ENCODE measurements at places on chromosomes 7 and 10.
A peak's percentile ranks its signal among the peaks of the same experiment; 100 is the strongest.

DNA sequence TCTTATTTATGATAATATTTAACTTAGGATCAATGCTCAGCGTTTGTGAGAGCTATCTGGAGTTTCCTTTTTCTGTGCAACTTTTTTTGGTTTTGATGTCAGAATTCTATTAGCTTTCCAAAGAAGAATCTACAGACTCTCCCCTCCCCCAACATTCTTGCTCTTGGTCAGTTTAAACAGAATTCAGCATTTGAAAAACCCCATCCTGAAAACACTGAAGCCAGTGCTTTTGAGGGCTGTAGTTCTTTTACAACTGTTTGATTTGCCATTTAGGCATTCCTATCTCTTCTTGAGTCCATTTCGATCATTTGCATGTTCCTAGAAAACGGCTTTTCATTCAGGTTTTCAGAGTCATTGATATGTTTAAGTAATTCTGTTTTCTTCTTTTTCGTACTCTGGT is 15.6 kb upstream of the CXCL12 start:
- no peak for DNase-seq

- DNase-seq = no peak
Measured at GRCh38 chr7:128725531-128725930, 13.6 kb upstream of the CALU start.

- no peak for DNase-seq
Measured at GRCh38 chr7:32881074-32881982, 10.2 kb downstream of the KBTBD2 start.

DNA sequence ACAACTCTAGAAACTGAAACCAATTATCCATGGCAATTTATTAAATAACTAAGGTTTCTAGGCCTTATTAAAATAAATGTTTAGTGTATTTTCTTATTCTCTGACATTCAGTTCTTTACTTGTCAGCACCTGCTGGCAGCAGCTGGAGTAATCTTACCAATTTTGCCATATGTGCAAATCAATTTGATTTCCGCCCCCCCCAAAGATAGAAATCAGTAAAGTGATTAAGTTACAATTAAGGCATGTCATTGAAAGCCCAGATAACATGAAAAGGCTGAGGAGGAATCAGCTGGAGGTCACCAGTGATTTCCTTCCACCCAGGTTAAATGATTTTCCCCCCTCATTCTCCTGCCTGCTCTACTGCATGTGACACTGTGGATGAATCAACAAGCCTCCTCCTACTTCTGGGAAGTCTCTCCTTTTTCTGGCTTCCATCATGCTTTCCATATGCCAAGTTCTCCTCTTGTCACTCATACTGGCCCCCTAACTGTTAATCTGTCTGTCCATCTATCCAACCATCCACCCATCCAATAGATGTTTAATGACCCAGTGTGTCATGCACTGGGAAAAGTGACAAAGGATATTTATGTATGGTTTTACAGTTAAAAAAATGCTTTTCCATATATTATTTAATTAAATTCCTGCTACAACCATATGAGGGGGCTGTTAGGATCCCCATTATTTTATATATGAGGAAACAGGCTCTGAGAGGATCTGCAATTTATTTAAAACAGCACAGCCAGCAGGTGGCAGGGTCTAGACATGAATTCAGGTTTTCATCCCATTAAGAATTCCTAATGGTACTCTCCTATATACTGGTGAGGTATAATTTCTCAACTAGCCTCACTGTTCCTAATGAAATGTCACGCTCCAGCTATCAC is 116.5 kb downstream of the ATXN7L1 start:
- DNase-seq = peak; percentile 63

DNA sequence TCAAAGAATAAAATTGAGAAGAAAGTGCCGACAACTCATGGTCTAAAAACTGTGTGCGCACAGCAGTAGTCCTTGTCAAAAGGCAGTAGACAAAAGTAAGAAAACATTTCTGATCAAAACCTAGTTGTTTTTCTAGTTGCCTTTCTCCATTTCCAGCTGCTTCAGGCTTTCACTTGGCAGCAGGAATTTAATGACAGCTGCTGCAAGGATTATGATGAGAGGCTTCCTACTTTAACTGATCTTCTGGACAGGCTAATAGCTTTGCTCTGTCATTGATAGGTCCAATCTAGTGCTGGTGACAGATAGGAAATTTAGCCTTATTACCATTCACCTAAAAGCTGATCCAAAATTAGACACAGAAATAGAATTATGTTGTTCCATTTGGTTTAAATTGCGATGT is 110.7 kb upstream of the SEMA3C start:
- DNase-seq = no peak

DNA sequence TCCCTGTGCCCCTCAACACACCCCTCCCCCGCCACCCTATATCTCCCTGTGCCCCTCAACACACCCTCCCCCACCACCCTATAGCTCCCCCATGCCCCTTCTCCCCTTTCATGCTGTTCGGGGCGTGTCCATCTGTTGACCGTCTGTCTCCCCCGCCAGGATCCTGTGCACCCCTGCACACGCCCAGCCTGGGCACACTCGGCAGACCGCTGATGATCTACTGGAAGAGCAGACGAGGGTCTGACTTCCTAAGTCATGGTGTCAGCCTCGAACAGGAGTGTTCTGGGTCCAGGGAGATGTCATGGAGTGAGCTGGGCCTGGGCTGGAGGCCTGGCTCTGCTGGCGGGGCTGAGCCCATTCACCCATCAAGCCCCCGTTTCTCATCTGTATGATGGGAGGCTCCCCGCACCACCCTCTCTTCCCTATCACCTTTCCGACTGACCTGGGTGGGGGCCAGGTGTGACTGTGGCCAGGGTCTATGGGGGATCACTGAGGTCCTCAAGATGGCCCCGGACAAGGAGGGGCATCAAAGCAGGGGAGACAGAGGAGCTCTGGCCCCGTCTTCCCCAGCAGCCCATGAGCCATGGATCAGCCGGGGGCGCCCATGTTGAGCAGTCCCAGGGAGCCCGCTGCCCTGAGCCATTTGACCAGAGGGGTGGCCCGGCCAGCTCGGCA is 48.3 kb downstream of the PDGFA start:
- no peak for DNase-seq

DNA sequence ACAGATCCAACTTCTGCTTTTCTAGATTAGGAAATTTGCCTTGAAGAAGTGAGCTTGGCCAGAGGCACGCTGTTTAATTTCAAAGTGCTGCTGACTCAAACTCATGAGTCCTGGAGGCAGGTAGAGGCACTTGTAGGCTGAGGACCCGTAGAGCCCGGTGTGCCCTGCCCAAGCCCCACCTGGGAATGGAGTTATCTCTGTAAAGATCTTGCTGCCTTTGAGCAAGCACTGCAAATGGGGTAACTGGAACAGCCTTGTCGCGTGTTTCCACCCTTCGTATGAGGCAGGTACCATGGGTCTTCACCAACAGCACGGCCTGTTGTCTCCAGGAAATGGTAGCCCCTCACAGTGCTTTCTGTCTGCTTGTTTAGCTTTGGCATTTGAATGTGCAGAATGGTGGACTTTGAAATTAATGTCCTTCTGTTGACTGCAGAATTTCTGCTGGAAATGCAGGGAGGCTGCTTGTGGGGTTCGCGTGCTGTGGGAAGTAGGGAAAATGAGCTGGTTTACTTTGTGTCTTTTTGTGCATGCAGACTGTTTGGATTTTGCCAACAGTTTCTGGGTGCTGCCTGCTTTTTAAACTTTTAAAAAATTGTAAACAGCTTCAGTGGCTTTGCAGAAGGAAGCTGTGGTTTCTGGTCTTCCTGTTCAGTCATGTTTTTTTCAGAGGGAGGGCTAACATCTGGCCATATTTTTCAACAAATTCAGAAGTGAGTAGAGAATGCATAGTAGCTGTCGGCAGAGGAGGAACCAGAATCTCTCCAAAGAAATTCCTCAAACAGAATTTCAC is 27.2 kb downstream of the CCM2 start:
- no peak for DNase-seq

- DNase-seq = no peak
Measured at GRCh38 chr7:118420888-118421287, 196.4 kb downstream of the ANKRD7 start.

- DNase-seq = no peak
Measured at GRCh38 chr10:72525277-72525676, 100.6 kb downstream of the MICU1 start.

DNA sequence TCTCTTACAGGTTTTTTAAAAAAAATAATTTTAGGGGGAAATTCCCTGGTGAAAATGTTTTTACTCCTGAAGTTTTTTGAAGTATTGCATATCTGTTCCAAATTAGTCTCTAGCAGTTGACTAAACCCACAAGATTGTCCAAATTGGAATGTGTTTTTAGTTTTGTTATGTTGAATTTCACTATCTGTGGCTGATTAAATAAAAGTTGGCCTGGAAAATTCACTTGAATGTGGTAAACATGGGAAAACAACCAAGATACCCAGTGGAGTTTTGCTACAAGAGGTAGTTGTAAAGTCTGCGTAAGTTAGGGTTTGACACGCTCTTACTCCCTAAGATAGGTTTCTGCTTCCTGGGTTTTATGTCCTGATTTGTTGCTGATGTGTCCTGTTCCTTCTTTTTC is 3.3 kb downstream of the TSGA13 start:
- DNase-seq = no peak

GRCh38 chr10:13822490-13822889 is 235.7 kb downstream of the PRPF18 start:
- no peak for DNase-seq

DNA sequence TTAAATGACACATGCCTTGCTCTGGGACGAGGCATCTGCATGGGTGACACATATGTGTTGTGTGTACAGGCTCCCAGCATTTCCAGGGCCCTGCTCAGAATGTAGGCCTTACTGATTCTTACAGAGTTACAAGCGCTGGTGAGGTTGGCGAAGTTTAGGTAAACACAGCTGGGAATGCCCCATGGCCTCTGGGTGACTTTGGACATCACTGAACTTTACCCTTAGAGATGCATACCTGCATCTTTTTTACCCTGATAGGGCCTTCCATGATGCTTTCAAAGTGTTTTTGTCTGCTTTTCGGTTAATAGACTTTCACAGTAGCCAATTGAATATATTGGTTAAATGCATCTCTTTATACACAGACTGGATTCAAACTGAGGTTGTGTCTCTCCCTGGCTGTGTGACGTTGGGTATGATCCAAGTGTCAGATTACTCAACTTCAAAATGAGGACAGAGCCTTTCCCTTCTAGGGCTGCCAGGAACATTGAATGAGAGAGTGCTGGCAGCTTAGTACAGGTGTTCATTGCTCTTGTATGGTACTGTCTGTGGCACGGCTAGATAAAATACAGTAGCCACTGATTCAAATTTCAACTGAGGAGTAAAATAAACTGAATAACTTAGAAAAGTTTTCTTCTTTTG is 29.5 kb downstream of the EGFR start:
- peak; percentile 50 for DNase-seq

GRCh38 chr7:140883378-140883777 is 41.4 kb downstream of the BRAF start:
- DNase-seq = no peak

- no peak for DNase-seq
Measured at GRCh38 chr7:114650491-114650890, 235.9 kb downstream of the FOXP2 start.

- no peak for DNase-seq
Measured at GRCh38 chr10:114375047-114375446, 29.3 kb downstream of the AFAP1L2 start.

DNA sequence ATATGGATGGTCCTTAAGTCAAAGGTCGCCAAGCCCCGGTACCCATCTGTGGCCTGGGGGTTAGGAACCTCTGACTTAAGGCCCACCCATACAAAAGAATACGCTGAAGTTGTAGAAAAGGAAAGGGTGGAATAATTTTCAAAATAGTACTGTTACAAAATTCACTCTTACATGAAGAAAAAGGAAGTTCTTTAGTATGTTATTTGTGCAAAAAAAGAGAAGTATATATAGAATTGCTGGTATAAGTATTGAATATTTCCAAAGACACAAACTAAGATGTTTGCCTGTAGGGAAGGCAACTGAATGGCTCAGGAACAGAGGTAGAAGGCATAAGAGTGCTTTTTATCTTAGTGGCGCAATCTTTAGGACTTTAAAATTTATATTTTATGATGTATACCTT is 78.7 kb downstream of the PRLHR start:
- DNase-seq = no peak
